Activated T-cell treated with anti-CD3 and anti-CD28 coated beads, Interleukin-2, amount 50 U/mL, for 24 hours (primary cell): ENCODE measurements at places on chromosomes 7 and 10.

DNA sequence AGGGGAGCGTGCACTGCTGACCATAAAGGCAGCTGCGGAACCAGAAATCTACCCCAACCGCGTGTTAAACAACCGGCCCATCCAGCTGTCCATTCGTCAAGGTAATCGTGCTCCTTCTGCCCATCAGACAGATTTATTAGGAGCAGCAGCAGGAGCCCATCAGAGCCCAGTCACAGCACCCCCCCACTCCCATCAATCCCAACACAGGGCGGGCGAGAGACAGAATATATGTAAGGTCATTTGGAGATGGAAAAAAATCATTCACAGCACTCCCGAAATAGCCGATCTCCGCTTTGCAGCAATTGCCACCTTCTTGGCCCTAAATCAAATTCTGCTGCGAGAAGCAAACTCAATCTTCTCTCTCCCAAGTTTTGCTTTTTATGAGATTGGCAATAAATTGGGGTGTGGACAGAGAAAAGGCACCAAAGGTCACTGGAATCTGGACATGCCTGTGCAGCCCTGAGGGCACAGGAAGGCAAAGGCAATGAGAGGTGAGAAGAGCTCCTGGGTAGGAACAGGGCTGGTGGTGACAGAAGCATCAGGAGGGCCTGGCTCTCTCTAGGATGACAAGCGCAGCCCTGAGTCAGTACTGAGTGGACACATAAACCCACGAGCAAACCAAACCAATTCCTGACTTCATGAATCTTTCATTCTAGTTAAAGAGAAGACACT is 145.0 kb upstream of the ZMIZ1 start:
- peaks cover 6% of the 10 kb centered on the region for H3K27me3 ChIP-seq
- H3K27ac ChIP-seq: no peak overlapping the region
- no peaks in the 10 kb centered on the region for H3K4me1 ChIP-seq
- no peak overlapping the region for H3K4me3 ChIP-seq

GRCh38 chr10:14781763-14782162 is 7.1 kb upstream of the FAM107B start:
- H3K27ac ChIP-seq: no peak overlapping the region
- H3K4me3 ChIP-seq: no peak overlapping the region
- no peak for DNase-seq

DNA sequence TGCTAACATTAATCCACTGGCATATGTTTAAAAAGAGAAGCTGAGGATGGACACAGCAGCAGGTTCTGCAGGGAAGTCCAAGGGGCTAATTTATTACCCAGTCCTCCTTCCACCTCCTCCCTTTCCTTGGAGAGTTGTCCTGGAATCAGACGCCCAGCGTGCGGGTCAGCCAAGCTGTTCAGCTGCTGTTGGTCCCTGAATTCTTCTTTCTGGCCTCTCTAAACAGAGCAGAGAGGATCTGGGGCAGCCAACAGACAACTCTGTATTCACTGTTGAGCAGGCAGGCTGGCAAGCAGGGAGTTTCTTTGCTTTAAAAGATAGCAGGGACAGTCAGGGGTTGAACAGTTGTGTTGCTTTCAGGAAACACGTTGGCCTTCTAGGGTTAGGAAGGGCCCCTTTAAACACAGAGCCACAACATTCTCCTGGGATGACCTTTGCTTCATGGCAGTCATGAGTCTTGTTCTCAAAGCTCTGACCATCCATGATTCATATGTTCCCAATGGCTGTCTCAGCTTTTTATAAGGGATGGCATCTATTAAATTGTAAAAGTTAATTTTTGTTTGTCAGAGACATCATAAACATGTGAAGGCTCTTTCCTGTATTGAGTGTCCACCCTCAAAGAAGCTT is 217.0 kb downstream of the CREB5 start:
- H3K27me3 ChIP-seq: peaks cover 29% of the 10 kb centered on the region
- DNase-seq: no peak
- H3K36me3 ChIP-seq: no peaks in the 10 kb centered on the region
- H3K4me1 ChIP-seq: no peaks in the 10 kb centered on the region
- no peak overlapping the region for H3K27ac ChIP-seq

GRCh38 chr7:86320889-86321288 is 322.8 kb upstream of the GRM3 start:
- no peaks in the 10 kb centered on the region for H3K36me3 ChIP-seq
- H3K27ac ChIP-seq: no peak overlapping the region
- no peaks in the 10 kb centered on the region for H3K27me3 ChIP-seq
- H3K4me3 ChIP-seq: no peak overlapping the region
- H3K4me1 ChIP-seq: no peaks in the 10 kb centered on the region

- H3K36me3 ChIP-seq: no peaks in the 10 kb centered on the region
- H3K4me3 ChIP-seq: no peak overlapping the region
- peaks cover 58% of the 10 kb centered on the region for H3K27me3 ChIP-seq
- DNase-seq: no peak
- H3K4me1 ChIP-seq: no peaks in the 10 kb centered on the region
Measured at GRCh38 chr7:55024776-55025175, 6.0 kb downstream of the EGFR start.

GRCh38 chr7:47474937-47475879 is 106.7 kb downstream of the TNS3 start:
- H3K36me3 ChIP-seq: no peaks in the 10 kb centered on the region
- H3K27ac ChIP-seq: no peak overlapping the region
- peaks cover 5% of the 10 kb centered on the region for H3K27me3 ChIP-seq
- DNase-seq: no peak
- H3K4me3 ChIP-seq: no peak overlapping the region
